ENCODE measurements at places on chromosomes 1 and 21.

DNA sequence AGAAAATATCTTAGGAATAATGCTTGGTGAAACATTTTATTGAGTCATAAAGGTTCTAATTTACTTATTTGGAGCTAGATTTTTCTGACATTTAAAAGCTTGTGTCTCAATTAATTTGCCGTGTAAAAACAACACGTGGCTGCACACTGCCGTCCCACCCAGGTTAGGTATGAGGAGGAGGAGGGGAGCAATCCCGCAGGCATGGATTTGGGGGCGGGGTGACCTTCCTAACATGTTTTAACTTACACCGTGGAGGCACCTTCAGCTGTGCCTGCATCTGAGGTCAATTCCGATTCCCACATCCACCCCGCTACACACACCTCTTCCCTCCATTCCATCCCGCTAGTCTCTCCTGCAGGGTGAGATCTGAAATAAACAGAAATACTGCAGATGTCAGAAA, 28.5 kb upstream of the UMODL1 start:
- DNase-seq = no peak

DNA sequence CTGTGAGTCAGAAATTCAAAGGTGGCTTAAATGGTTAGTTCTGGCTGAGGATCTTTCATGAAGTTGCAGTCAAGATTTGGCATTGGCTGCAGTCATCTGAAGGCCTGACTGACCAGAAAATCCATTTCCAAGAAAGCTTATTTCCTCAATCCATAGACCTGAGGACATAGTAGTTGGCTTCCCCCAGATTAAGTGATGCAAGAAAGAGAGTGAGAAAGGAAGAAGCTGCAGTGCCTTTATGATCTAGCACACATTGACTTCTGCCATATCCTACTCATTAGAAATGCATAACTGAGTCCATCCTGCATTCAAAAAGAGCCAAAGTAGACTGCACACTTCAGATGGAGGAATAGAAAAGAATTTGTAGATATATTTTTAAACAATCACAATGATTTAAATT, 222.6 kb downstream of the COL24A1 start:
- DNase-seq = no peak

DNA sequence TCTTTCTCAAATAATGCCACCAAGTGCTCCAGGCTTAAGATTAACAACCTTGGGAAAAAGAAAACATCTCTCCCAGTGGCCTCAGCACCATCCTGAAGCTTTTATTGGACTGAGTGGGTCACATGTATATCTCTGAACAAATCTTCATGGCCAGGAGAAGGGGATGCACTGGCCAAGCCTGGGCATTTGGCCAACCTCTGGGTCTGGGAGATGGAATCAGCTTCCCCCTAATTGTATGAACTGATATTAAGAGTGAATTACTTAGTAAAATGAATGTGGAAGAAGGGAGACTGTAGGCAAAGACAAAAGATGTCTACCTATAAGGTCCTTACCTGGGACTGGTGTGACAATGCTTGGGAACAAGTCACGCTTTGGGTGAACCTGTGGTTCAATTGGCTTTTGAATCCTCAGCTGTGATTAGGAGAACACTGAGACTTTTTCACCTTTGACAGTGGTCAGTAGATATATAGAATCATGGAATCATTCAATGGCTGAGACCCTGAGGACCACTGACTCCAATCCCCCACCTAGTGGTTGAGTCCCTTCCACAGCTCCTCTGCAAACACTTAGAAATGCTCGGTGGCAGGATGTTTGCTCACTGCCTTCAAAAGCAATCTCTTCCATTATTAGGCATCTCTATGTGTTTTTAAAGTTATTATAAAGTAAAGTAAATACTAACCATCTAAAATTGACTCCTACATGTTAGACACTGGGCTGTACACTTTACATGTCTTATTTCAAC, 102.6 kb upstream of the ATP1A1 start:
- no peak for DNase-seq

- no peak for DNase-seq
Observed at GRCh38 chr1:201795066-201795465, 33.9 kb upstream of the IPO9 start.

- DNase-seq = no peak
Observed at GRCh38 chr1:64343105-64343822, 126.7 kb upstream of the CACHD1 start.

DNA sequence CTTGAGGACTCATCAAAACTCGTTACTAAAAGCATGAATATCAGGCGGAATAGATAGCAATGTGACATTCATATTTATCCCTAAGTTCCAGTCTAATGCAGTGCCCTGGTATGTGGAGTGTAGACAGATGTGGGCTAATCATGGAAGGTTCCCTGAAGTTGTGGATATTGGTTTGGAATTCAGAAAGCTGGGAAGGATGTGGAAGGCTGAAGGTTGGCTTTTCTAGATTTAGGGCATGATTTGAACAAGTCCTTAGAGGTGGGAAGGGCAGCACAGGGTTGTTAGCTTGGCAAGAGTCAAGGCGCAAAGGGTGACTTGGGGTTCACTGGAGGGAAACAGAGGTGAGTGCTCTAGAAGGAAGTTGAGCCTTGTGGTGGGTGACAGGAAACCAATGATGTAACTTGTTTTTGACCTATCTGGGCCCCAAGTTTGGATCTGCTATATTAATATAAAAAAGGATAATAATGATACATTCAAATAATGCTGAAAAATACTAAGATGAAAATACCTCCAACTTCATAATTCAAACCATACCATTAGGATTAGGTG, 21.9 kb downstream of the LGALS8 start:
- DNase-seq = no peak

DNA sequence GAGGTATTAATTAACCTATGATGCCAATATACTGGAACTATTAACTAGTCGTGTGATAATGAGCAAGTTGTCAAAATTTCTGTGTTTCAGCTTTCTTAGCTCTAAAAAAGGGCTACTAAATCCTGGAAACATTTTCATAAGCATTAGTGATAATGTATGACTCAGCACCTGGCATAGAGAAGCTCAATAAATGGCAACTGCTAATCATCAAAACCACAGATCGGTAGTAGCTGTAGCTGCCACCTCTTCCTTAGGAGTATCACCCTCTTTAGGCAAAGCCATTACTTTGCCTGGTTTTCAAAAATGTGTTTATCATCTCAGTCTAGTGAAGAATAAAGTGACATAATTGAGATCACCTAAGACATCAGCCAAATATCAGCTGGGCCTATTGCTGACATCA, 75.5 kb downstream of the TPR start:
- DNase-seq = no peak

DNA sequence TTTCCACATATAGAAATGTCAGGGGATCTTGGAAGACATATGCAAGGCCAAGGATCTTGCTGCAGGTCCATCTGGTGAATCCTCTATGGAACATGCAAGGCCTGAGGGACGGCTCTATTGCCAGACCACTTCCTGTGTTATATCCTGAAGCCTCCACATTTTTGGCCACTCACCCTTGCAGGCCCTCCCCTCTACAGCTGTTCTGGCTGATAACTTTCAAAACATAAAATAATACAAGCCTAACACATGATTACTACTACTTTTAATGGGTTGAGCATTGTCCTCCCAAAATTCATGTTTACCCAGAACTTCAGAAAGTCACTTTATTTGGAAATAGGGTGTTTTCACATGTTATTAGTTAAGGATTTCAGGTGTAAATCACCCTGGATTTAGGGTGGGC, 18.5 kb upstream of the LYPLAL1 start:
- no peak for DNase-seq

DNA sequence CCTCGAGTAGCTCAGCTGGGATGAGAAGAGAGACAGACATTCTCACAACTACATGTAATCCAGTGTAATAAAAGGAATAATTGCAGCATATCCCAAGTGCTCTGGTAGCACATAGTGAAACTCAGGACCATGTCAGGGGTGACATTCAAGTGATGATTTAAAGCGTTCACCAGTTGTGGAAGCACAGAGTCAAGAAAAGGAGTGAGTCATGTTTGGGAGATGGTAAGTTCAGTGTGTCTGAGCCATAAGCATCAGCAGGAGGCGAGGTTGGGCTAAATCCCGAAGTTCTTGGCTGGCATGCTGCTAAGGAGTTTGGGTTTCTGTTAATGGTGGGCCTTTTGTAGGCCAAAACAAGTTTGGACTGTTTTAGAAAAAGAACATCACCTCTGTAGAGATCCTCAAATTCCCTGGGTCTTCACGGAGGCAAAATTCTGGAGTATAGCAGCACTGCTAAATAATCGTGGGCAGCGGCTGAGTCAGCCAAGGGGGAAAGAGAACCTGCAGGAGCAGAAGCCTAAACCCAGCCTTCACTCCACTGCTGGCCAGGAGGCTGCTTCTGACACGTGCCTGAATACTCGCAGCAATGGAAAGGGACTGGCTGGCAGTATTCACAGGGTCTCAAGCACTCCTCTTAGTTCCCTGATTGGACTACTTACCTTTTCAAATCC, 7.2 kb upstream of the NHLH1 start:
- DNase-seq = no peak

DNA sequence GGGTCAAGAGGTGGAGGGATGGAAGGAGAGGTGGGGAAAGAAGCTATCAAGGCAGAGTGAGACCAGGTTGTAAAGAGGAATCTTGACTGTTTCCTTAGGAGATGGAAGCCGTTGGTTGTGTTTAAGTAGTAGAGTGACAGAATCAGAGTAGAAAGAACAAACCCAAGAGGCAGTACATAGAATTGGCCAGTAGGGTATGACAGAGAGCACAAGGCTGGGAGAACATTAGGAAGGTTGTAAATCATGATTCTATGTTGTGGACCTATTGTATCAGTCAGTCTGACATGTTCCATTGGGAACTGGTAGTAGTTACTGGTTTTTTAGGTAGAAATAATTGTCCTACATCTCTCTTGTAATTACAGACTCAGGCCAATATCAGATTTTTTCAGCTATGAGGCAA, 486.9 kb upstream of the USP24 start:
- no peak for DNase-seq

- no peak for DNase-seq
Observed at GRCh38 chr1:59128784-59129227, 168.1 kb upstream of the FGGY start.

DNA sequence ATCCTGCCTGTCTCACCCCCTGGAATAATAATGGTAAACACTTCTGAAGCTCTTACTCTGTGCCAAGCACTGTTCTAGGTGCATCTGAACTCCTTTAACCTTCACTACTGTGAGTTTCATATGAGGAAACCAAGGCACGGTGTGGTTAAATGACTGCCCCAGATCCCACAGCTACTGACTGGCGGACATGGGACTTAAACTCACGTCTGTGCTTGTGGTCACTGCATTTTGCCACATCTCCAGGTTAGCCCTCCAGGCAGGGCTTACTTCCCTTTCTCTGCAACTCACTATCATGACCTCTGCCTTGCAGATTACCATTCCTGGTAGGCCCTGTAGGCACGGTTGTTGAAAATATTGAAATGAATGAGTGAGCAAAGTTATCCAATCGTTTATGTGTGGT, 83.4 kb downstream of the ADSS2 start:
- DNase-seq = no peak

DNA sequence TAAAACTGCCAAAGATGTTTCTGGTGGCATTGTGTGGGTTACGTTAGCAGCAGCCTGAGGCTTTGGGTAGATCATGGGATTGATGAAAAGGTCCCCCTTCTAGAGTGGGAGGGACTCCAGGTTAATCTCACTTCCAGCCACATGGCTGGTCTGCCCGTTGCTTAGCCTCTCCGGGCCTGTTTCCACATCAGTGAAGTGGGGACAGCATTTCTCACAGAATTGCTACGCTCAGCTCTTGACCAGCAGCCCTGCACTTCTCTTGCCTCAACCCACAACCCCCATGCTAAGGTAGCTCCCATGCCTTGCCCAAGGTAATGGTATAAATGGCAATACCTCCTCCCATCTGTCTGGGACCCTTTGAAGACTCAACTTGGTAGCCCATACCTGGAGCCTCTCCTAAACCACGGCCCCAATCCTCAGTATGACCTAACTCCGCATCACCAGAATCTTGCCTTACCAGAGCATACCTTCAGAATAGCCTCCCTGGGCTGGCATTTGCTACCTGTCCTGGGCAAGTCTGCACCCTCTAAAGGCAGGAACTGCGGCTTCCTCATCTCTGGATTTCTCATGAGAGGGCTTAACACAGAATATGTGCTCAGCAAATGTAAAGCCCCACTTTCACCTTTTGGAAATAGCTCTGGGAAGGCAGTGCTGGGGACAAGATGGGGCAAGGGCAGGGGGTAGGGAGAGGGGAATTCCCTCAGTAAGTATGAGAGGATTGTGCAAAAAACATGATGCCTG, 10.9 kb upstream of the GUCA2A start:
- no peak for DNase-seq

All from stimulated activated CD4-positive, alpha-beta T cell treated with anti-CD3 and anti-CD28 coated beads, TNF-alpha, amount 100 ng/mL, for 4 hours (primary cell).